ENCODE measurements at places on chromosomes 13 and 19.
A peak's percentile ranks its signal among the peaks of the same experiment; 100 is the strongest.

- DNase-seq: no peak
Measured at GRCh38 chr13:110394371-110394841, 87.3 kb downstream of the COL4A2 start.

- DNase-seq: no peak
Measured at GRCh38 chr19:57665261-57665806, 3.4 kb upstream of the ZSCAN4 start.

DNA sequence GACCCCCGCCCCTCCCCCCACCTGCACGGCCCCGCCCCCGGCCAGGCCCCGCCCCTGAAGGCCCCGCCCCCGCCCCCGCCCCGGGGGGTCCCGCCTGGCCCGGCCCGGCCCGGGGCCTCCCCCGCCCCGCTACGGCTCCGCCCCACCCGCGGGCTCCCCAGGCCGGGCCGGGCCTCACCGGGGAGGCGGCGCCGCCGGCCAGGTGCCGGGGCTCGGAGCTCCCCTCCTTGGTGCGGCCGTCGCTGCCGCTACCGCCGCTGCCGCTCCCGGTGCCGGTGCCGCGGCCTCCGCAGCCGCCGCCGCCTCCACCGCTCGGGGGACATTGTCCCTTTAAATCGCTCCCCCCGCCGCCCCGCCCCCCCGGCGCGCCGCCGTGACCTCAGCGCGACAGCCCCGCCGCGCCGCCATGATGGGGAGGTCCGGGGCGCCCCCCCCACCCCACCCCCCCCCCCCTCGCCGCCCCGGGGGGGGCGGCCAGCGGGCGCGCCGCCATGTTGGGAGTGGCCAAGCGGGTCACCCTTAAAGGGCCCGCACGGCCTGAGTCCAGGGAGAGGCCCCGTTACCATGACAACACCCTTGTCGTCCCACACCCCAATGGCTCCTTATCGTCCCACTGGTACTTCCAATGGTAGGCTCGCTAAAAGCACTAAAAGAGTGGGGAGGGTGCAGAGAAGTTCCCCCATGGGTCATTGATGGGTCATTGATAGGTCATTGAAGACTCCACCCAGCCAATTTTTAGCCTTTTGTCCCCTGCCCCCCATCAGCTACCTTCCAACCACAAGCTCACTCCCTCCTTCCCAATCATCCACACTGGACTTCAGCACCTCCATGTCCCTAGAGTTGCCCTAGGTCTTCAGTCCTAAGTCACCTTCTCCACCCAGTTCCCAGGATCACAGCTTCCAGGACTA lies at the start of gene WIZ:
Gene WIZ, minus strand, starts transcription at position 337 of the 908 bp plus-strand sequence. CDS start 1,649 bp downstream, outside the sequence.
- DNase-seq: peak; percentile 86

- DNase-seq: no peak
Measured at GRCh38 chr13:75467040-75467728, 14.8 kb downstream of the TBC1D4 start.

GRCh38 chr19:54206831-54207177 lies 6.1 kb downstream of the RPS9 start:
- no peak for DNase-seq

DNA sequence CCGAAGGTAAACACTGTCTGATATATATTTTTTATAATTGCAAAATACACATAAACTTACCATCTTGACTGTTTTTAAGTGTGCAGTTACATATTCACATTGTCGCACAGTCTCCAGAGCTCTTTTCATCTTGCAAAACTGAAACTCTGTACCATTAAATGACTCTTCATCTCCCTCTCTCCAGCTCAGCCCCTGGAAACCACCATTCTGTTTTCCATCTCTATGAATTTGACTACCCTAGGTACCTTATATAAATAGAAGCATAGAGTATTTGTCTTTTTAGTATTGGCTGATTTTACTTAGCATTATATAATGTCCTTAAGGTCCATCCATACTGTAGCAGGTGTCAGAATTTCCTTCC lies 45.8 kb downstream of the LRCH1 start:
- no peak for DNase-seq

- no peak for DNase-seq
Measured at GRCh38 chr13:20534038-20534608, 8.5 kb upstream of the CRYL1 start.

Data from urothelium cell line (cell line).